ENCODE measurements at places on chromosomes 16 and 17. TPM values are rescaled to one million over a fixed set of nuclear protein-coding genes. Genes with fewer than 3 reads are reported as not detected.

GRCh38 chr17:55440391-55440790, 18.8 kb upstream of the MMD start:
- peak; percentile 82 for DNase-seq

- DNase-seq: peak; percentile 90
Observed at GRCh38 chr17:40486522-40487370, 14.7 kb downstream of the TNS4 start.

GRCh38 chr17:75506888-75507287, 8.4 kb downstream of the CASKIN2 start:
- DNase-seq: no peak

DNA sequence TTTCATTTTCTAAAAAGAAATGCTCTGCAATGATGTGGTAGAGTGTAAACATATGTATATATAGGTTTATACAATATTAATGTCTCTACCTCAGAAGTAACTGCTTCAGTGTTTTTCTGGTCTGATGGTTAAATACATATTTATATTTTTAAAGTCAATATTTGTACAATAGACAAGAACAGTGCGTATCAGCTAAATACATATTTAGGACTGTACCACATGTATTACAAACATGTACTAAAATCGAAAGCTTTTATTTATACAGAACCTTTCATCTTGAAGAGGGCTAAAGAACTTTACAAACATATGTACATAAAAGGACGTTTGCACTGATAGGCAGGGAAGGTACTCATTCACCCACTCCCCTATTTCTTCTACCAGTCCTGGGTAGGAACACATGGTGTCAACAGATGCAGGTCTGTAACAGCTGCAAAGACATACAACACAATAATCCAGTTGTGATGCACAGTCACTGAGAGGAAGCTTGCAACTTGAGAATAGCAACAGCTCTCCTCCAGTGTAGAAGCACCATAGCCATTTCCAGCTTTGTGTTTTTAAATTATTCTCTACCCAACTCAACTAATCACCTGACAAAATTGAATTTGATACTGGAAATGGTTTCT, 206.9 kb upstream of the C17orf78 start:
- no peak for DNase-seq

GRCh38 chr17:32191306-32191705, 49.0 kb downstream of the RHOT1 start:
- peak; percentile 37 for DNase-seq

GRCh38 chr17:36629970-36630502, 28.7 kb downstream of the MRM1 start:
- DNase-seq: no peak

GRCh38 chr17:50466371-50467113, 2.1 kb downstream of the CHAD start:
- DNase-seq: no peak

DNA sequence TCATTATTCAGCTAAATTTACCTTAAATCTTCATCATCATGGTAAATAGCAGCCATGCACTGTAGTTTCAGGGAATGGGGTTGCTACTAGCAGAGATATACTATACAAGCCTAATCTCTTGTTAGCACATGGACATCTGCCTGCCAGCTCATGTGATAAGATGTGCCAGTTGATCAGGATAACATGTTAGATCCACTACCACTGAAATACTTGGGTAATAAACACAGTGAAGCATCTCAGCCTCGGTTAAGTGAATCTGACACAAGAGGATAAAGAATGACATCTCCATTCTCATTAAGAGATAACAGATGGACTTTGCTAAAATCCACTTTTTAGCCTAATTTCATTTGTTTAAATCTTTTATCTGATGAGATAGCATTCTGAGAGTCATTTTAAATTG, 256.1 kb downstream of the CDH8 start:
- no peak for DNase-seq

DNA sequence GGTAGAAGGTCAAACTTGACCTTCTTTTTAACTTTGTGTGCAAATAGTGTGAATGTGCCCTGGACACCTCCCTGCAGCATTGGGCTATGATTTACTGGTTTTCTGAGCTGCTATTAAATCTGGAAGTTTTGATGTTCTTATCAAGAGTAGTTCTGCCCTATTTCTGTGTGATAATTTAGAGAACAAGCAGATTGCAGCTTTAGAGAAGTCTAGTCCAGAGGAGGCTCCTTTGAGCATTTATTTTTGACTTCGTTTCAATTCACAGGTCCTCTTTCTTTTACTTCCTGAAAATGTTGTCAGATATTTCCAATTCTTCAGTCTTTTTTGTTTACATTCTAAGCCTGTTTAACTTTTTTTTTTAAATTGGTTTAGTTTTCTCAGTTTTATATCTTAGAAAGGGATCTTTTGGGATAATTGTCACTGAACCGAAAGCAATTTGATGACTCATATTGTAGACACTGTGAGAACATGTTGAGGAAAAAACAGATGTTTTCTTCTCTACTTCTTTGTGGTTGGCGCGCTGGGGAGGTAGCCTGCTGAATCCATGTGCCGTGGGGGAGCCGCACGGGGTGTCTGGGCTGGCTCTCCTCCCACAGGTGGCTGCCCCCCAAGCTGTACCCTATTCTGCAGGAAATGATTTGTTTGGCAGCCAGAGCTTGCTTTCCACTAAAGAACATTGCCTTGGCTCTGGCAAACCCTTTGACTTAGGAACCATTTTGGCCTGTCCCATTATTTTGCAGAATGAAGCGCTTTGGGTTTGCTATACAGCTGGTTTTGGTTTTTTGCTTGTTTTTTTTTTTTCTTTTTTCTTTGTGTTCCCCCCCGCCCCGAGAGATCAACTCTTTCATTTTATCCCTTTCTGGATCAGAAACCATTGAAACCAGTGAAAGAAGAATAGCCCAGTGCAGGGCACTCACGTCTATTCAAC, 53.4 kb downstream of the MFSD11 start:
- DNase-seq: peak; percentile 44

DNA sequence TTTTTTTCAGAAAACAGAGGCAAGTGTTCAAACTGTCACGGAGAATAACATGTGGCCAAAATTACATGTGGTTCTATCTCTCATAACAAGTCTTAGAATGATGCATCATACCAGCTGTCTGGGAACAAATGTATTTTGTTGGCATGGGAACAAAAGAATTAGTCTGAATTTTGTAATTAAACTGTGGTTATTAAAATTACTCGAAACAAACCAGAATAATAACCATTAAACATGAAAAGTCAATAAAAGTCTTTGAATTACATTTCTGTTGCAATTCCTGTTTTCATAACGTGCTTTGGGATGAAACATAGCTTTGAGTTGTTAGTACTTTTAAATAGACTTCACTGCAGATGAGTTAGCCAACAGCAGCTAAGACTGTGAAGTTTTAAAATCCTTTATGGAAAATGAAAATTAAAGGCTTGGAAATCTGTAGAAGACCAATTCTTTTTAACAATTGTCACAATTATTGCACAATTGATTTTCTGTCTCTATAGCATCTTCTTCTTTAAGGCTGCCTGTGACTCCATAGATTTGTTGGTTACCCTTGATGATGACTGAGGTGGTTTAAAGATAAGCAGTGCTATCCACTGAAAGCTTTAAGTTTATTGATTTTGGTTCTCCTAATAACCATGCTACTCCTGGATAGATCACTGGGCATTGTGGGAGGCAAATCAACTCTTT, 117.9 kb upstream of the AXIN2 start:
- DNase-seq: no peak

GRCh38 chr16:21208446-21209230, 2.7 kb downstream of the ZP2 start:
- no peak for DNase-seq

GRCh38 chr16:86898386-86898785, 320.0 kb downstream of the FOXL1 start:
- DNase-seq: no peak

DNA sequence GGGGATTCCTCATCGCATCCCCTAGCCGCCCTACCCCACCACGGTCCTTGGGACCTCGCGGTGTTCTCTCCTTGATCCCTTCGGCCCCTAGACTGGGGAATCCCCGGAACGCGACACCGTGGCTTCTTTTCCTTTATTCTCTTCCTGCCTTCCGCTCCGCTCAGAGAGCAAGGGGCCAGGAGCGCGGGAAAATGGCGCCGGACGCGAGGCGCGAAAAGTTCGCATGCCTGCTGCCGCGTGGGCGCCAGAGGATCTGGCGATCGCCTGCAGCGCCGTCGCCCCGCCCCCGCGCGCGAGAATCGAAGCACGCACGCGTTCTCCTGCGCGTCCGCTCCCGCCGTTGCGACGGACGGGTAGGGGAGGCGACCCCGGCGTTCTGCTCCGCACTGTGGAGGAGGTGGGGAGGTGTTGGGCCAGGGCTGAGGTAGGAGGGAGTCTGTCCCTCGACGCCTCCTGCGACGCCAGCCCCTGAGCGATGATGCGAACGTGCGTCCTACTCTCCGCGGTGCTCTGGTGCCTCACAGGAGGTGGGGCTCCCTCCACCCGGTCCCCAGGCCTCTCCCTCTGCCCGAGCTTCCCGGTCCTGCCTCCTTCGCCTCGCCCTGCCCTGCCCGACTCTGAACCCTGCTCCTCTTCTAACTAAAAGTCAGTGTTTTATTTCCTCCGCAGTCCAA, at the start of gene ZPBP2:
Gene ZPBP2, plus strand, starts transcription at position 323 of the 674 bp plus-strand sequence. Its CDS starts 153 bp downstream, at position 476.
- no peak for DNase-seq

DNA sequence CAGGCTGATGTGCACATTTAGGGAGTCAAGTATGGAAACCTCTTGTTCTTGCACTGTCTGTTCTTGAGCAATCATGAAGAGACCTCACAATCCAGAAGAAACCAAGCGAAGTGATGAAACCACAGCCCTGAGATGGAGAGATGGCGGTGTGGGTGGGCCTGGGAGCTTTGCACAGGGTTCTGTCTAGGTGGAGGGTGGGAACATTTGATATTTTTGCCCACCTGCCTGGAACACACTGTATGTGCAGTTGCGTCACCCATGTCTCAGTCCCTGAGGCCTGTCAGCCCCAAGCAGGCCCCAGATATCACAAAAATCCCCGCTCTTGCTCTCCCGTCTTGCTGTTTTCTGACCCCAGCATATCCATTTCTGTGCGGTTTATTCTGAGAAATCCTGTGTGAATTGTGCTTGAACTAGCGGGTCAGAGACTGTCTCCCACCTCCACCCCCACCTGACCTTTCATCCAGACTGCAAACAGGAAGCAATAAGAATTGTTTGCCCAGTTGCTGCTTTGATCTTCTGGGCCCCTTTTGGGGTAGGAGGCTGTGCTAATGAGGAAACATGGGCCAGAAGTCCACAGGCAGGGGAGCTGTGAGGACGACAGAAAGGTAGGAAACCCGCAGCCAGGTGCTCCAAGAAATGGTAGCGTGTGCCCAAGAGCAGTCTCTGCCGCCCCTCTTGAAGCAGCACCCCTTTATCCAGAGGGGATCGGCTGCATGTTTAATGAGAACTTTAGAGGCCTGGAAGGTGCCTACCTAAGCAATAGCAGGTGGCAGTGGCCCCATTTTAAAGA, 183.8 kb downstream of the CCDC182 start:
- DNase-seq: no peak

DNA sequence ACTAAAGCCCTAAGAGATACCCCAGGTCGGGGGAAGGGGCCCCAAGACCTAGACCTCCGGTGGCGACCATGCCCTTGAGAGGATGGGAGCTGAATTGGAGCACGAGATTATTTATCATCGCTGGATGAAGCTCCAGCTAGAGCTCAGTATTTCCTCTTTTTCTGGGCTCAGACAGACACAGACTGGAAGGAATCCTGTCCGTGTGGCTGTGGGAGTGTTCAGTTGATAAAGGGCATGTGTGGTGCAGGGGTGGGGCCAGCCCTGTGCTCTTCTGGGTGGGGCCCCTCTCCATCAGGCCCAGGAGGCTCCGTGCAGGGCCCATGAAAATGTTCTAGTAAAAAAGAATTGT, 6.3 kb upstream of the CBX4 start:
- DNase-seq: no peak

DNA sequence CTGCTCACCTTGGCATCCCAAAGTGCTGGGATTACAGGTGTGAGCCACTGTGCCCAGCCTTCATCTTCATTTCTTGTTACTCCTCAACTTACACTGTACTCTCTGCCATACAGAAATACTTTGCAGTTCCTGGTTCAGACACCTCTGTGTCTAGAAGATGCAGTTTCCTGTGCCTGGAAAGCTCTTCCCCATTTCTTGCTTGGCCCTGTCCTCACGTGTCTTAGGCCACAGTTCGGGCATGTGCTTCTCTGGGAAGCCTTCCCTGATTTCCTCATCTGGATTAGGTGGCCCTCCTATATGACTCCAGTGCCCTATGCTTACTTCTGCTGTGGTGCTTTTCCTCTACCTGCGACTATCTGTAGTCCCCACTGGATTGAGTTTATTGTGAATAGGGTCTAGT, 26.5 kb upstream of the CDR2 start:
- DNase-seq: no peak

DNA sequence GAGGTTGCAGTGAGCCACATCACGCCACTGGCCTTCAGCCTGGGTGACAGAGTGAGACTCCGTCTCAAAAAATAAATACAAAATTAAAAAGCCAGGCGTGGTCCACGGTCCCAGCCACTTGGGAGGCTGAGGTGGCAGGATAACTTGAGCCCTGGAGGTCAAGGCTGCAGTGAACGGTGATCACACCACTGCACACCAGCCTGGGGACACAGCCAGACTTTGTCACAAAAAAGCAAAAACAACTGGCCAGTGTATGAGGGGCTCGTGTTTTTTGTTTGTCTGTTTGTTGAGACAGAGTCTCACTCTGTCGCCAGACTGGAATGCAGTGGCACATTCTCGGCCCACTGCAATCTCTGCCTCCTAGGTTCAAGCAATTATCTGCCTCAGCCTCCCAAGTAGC, 1.2 kb upstream of the UBB start:
- no peak for DNase-seq

DNA sequence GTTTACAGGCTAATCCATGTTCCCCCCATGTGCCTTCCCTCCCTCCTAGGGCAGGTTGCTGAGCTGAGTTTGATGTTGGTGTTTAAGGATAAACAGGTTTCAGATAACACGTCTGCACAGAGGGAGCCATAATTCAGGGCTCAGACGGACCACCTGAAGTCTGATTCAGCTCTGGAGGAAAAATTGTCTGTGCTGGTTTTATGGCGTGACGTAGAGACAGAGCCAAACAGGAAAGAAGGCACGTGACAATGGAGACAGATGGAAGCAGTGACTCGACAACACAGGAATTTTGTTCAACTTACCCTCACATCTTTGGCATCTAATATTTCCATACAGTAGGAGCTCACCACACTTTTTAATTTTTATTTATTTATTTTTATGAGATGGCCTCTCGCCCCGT, 10.7 kb upstream of the USP10 start:
- peak; percentile 79 for DNase-seq

GRCh38 chr16:55037046-55037445, 106.4 kb downstream of the IRX5 start:
- no peak for DNase-seq

GRCh38 chr17:77508047-77508715, 367.4 kb downstream of the SEC14L1 start:
- peak; percentile 79 for DNase-seq

NXPH3 gene
- not detected for total RNA-seq

CCDC78 gene
- total RNA-seq: 1.6 TPM

E4F1 gene
- 34.4 TPM for total RNA-seq

COASY gene
- 9.0 TPM for total RNA-seq

NTN3 gene
- total RNA-seq: under 0.01 TPM

TP53TG3B gene
- not detected for total RNA-seq

MFAP4 gene
- total RNA-seq: not detected

SKAP1 gene
- total RNA-seq: not detected

MYH1 gene
- total RNA-seq: not detected

C1QL1 gene
- not detected for total RNA-seq

PRKCA gene
- total RNA-seq: 3.1 TPM

CLEC3A gene
- not detected for total RNA-seq

TAT gene
- not detected for total RNA-seq

SLC16A11 gene
- 0.38 TPM for total RNA-seq

Data from bronchial epithelial cell (primary cell).